ENCODE measurements at places on chromosomes 4 and X.

- no peak for DNase-seq
Observed at GRCh38 chr4:77454858-77455257, 150.8 kb upstream of the CXCL13 start.

DNA sequence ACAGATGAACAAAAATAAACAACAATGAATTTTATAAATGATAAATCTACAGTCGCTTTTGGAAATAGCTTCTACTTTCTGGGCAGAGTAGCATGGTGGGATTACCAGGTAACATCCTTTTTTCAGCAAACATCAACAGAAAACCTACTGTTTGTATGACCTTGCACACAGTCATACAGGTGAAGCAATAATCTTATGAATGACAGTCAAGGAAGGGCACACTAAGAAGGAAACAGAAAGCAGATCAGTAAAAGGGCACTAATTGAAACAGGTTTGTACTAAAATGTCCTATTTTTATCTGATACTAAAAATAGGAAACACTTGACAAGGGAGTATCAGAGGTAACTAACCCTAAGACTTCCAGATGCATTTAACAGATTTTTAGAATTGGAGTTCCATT lies 108.9 kb downstream of the DLG3 start:
- DNase-seq: no peak

GRCh38 chr4:83146841-83147240 lies 32.3 kb upstream of the PLAC8 start:
- no peak for DNase-seq

- peak; percentile 46 for DNase-seq
Observed at GRCh38 chr4:155972098-155972497, 18.4 kb upstream of the CTSO start.

- DNase-seq: peak; percentile 78
Observed at GRCh38 chr4:36385951-36386571, 104.6 kb downstream of the DTHD1 start.

- DNase-seq: no peak
Observed at GRCh38 chr4:24771241-24771640, 24.1 kb upstream of the SOD3 start.

GRCh38 chr4:6873792-6874461 lies 35.7 kb upstream of the TBC1D14 start:
- peak; percentile 70 for DNase-seq

- DNase-seq: no peak
Observed at GRCh38 chr4:31100536-31100935, 380.4 kb downstream of the PCDH7 start.

DNA sequence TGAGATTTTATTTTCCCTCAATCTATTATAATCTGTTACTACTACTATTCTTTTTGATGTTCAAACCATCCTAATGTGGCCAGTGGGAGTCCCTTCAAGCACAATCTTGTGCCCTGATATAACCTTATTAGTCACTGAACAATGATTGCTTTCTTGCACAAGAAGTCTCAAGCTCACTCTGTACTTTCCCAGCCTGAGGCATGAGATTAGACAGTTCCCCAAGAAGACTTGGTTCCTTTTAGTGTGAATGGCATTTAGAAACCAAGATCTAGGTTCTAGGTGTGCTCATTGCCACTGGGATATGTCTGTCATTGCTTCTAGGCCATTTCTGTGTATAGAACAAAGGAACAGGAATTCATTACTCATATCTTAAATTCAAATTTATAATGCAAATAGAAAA lies 28.0 kb upstream of the RBM41 start:
- no peak for DNase-seq

- no peak for DNase-seq
Observed at GRCh38 chr4:37976507-37976906, 16.3 kb downstream of the PTTG2 start.

- no peak for DNase-seq
Observed at GRCh38 chr4:2483237-2483636, 14.3 kb downstream of the RNF4 start.

DNA sequence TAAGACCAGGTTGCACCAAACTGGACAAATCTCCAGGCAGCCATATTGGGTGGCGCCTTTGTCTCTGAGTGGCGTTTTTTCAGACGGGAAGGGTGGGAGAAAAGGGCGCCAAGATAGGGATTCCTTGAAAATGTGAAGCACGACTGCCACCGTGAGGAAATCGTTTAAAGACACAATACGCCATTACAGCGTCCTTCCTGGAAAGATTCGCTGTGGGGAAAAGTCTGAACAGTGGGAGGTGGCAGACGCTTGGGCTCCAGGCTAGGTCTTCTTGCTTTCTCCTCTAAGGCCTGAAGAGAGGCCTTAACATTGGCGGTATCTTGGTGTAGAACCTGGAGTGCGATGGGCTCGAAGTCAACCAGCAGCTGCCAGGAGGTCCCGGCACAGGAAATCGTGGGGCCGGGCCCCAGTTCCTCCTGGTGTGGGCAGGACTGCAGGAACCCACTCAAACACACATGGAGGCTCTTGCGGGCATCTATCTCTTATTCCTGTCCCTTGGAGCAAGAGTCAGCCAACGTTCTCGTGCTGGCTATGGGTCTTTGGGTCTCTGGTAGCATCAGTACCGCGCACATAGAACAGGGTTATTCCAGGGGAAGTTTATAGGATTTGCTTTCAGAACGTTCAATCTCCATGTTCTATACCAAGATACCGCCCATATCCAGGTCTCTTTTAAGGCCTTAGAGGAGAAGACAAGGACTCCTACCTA lies 208.8 kb downstream of the OR13H1 start:
- DNase-seq: no peak

DNA sequence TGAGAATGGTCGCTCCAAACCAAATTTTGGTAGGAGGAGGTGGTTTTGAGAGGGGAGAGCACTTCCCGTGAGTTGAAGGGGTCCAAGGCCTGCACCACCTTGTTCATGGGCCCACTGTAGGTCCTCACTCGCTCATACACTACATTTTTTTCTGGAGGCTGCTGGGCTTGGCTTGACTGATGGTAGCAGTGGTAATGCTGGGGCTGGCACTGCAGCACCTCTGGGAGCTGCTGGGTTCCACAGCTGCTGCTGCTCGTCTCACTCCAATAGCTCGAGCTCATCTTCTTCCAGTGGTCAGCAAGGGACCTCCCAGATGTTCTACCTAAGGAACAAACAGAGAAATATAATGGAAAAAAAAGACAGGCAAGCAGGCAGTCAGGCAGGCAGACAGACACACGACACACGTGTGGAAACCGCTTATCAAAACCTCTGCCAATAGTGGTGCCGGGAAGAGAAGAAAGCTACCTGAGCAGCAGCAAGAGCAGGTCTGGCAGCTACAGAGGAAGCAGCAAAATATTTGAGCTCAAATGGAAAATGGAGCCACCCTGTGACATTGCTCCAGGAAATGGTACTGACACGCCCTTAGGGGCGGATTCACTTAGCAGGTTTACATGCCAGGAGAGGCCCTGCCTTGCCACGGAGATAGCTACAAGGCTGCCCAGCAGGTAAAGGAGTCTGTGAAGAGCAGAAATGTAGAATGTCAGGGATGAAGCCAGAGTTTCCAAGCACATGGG lies at the start of gene POF1B:
Gene POF1B (minus strand): TSS at position 492 of the 734 bp plus-strand sequence. CDS start 211 bp downstream, at position 281.
- no peak for DNase-seq

- no peak for DNase-seq
Observed at GRCh38 chr4:183405303-183405702, 39.1 kb upstream of the CDKN2AIP start.

DNA sequence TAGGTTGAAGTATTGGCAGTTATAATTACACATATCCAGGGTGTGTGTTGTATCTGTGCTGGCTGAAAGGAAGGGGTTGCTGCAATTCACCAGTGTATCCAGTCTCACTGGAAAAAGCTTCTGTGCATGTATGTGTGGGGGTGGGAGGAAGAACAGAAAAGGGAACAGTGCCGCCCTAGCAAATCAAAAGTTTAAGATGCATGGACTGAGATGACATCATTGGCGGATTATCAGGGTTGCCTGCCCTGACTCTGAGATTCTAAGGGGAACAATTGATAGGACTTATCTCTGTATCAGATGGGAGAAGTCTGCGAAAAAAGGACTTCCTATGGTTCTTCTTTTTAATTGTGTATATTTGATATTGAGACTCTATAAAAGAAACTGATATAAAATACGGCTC lies 3.5 kb downstream of the SLC25A43 start:
- peak; percentile 80 for DNase-seq

DNA sequence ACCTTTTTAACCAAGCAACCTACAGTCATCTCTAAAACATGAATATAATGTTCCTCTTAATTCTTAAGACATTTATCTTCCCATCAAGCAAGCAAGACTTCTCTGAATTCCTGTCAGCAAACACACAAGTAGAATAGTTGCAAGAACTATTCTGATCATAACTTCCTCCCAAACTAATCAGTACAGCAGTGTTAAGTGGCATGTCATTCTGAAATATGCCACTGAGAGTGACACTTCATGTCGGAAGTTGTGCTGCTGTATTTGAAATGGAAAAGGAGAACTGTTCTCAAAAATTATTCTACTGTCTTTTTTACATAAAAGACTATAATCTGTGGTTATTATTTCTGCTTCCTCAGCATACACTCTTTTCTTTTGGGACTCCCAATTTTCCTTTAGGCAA lies 546.6 kb downstream of the PCDH18 start:
- DNase-seq: no peak

GRCh38 chrX:143854006-143854405 lies 29.9 kb upstream of the UBE2NL start:
- no peak for DNase-seq

GRCh38 chr4:93788712-93789111 lies 39.8 kb upstream of the ATOH1 start:
- DNase-seq: peak; percentile 26

DNA sequence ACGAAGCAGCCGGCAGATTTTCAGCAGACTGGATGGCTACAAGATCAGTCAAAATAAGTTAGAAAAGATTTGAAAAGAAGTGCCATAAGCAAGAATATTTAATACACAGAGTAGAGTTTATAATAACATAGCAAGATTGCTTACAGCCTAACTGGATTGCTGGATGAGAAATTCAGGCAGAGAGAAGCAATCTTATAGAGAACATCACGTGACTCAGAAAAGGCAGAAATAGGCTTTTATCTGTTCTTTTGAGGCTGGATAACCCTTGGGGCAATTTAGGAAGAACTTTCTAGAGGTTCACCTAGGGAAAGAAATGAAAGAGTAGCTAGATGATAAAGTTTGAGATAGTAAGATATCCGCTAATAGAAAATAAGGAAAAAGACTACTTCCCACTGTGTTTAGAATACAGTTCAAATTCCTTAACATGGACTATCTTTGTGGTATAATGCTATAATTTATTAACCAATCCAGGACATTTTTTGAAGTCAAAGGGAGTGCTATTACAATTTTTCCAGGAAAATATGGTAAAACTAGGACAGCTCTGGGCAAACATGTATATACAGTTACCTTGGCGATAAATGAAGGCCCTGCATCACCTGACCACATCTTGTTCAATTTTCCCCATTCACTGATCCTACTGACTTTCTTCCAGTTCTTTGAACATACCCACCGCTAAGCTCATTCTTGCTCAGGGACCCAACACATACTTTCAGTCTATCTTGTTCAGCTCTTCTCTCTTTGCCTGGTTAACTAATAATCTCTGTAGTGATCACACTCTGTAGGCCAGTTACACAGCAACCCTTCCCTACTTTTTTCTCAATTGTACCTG lies 12.7 kb upstream of the SPCS3 start:
- DNase-seq: no peak

GRCh38 chrX:119381349-119381944 lies 17.7 kb upstream of the SLC25A43 start:
- DNase-seq: no peak

DNA sequence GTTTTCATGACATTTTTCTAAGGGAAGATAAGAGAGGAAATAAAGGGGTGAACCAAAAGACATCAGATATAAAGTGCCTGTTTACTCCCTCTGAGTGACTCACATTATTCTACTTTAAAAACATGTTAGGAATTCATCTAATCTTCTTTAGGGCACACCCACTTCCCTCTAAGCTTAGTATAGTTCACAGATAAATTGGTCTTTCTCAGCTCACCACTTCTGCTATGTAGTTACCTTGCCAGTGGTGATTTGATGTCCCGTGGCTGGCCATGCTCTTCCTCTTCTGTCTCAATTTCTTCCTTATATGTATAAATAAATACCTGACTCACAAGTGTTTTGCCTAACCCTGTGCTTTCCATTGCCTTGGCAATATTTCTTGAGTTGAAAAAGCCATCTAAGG lies 96.8 kb downstream of the PDLIM5 start:
- peak; percentile 54 for DNase-seq

DNA sequence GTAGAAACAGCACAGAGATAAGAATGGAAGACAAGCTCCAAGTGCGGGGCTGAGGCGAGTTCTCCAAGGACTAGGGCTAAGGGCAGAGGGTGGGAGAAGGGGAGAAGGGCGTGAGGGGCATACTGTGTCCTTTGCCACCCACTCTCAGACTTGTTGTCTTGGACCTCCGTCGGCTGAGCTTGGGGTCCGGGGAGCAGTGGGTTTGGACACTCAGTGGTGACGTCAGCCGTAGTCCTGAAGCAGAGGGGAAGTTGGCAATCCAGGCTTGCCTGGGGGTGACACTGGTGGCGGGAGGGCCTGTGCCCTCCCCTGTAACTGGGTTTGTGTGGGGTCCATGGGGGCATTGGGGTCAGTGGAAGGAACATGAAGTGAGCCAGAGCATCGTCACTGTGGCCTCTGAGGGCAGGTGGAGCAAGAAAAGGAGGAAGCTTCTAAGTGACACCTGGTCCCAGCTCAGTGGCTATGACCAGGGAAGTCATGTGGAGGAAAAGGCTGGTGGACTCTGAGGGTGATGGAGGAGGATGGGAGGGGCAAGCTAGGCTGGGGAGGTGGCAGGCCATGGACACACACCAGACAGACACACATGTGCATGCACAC lies 17.6 kb downstream of the CD99 start:
- DNase-seq: peak; percentile 79

DNA sequence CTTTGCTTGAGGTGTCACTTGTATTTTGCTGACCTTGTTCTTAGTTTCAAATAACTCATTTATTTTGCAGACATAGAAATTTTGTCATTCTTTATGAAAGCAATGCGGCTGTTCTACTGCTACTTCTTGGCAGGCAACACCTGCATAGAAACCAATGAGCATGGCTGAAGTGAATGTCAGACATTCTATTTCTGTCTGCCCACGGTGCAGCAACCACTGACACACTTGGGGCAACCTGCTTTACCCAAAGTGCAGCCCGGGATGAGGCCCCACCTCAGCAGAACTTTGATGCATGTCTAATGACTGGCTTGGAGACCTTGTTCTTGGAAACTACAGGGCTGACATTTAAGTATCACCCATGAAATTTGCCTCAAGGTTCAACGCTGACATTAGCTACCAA lies 93.6 kb downstream of the RBM47 start:
- DNase-seq: no peak

DNA sequence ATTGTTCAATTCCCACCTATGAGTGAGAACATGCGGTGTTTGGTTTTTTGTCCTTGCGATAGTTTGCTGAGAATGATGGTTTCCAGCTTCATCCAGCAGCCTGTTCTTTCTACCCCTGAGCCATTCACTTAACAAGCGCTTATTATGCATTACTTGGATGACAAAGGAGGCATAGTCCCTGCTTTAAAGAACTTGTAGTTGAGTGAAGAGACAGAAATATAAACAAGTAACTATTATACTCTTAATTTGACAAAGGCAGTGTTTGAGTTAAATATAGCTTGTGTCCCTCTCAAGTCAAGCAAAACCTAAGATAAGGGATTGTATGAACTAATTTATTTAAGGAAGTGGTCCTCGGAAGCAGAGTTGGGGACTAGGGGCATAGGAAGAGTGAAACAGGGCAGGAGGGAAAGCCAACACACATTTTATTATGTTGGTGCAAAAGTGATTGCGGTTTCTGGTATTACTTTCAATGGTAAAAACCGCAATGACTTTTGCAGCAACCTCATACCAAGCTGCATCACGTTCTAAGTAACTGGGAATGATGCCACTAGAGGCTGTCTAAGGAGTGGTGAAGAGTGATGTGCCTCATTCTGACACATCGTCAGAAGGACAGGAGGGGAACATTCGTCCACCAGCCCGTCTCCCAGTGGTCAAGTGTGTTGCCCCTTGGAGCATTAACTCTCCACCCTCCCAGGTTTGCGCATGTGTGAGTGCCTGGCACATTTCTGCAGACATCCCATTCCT lies 41.8 kb downstream of the QDPR start:
- no peak for DNase-seq

Measured in KBM-7 (cell line).